ENCODE measurements at places on chromosomes 3 and 15.

- no peak for DNase-seq
Measured at GRCh38 chr15:83065431-83065830, 1.6 kb downstream of the BTBD1 start.

- no peak for DNase-seq
Measured at GRCh38 chr3:27813255-27813654, 91.1 kb upstream of the EOMES start.

- DNase-seq, result peak; percentile 35
Measured at GRCh38 chr15:64503197-64503596, 42.8 kb downstream of the ZNF609 start.

DNA sequence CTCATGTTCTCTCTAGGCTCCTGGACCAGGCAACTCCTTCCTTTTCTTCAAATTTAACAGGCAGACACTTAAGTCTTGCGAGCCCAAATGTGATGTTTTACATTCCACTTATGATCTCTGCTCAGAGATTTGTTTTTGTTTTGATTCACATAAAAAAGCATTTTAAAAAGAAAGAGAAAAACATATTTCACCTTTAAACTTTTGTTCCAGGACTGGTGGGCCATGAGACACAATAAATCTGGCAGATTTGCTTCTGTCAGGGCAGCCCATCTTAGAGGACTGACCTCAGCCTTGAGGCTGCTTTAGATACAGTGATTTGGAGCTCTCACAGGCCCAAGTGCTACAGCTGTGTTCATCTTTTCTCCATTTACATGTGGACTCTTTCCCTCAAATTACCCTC, 52.0 kb downstream of the CMSS1 start:
- no peak for DNase-seq

DNA sequence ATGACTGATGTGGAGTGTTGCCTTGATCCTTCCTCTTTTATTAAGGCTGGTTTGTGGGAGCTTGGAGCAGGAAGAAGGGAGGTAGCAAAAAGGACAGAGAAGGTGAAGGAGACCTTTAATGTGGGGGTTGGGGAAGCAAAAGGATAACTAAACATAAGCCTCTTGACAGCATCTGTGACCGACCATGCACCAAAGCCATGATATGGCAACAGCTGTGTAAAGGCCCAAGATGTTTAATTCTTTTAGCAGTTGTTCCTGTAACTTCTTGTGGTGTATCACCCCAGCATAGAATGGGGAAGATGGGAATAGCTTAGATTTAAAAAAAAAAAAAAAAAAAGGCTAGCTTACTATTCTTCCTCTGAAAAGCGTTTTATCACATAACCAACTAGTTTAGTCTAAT, 194.7 kb downstream of the KLHL25 start:
- DNase-seq, result no peak

DNA sequence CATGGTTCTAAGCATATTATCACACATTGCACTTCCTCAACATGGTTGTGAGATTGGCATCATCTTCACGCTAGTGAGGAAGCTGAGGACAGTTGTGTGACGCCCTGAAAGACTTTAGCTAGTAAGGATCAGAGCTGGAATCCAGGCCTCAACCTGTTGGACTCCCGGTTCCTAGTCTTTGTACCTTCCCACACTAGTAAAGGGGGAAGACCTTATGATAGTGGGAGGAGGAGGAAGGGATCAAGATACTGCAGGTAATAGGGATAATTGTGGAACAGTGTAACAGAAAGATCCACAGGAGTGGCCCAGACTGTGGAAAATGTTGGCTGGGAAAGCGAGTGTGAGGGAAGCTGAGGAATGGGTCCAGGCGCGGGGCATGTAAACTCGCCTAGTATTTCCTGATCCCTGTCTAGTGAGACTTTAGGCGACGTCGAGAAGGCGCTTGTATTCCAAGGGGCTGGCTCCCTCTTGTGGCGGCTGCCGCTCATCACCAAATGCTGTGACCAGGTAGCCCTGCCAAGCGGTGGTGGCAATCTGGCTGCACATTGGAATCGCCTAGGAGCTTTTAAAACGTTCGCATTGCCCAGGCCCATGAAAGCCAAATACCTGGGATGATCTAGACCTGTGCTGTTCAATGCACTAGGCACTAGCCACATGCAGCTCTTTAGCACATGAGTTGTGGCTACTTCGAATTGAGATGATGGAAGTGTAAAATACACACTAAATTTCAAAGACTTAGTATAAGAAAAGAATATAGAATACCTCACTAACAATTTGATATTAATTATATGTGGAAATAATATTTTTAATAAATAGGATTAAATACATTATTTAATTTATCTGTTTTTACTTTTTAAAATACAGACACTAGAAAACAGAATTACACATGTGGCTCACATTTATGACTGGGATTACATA, 38.8 kb upstream of the CLDN18 start:
- peak; percentile 39 for DNase-seq

- DNase-seq, result no peak
Measured at GRCh38 chr3:188822411-188822810, 349.4 kb upstream of the TPRG1 start.

DNA sequence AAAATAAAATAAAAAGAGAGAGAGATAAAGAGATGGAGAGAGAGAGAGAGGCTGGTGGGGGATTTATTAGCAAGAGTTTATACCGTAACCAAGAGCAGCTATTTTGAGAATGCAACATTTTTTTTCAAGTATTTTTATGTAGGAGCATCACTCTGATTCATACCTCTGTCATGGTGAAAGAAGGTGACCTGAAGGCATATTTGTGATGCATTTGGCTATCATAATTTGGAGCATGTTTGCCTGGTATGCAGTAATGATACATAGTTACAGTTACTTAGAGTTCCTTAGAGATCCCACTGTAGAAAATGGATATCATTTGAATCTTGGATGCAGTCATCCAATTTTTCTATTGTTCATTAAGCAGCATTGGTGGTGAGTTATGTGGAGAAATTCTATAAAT, 1472.4 kb downstream of the SI start:
- DNase-seq, result no peak

DNA sequence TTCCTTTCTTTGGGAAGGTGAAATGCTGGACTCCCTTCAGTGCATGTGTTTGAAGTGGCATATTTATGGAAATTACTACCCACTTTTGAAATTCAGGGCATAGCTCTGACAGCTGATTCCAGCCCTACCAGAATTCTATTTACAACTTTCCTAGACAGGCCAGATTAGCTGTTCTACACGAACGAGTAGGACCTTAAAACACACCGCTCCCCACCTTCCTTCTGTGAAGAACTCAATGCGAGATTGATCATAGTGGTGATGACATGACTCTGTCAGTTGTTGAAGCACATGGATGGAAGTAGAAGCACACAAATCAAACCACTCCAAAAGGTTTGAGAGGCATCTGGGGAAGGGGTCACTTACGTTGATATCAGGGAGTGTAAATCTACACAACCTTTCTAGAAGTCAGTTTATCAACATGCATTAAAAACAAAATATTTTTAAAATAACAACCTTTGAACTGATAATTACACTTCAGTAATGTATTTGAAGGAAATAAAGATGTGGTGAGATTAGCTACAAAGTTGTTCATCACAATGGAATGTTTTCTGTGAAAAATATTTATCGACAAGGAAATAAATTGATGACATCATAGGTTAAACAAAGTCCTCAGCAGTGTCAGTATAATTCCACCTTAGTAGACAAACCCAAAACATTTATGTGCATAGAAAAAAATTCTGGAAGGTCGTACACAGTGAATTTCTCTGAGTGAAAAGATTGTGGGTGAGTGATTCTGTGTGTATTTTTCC, 29.8 kb downstream of the RARB start:
- no peak for DNase-seq
